T-helper 9 cell (primary cell): ENCODE measurements at places on chromosomes 2 and 18.

- peak; percentile 25 for DNase-seq
These were observed at the start of gene TANC1 for GRCh38 chr2:158968396-158969161. TSS of gene TANC1 (plus strand) at chr2:158968640. CDS start at chr2:159065911, 97,271 bp downstream.

GRCh38 chr2:125837611-125838010 is 818.3 kb upstream of the GYPC start:
- DNase-seq, result no peak

DNA sequence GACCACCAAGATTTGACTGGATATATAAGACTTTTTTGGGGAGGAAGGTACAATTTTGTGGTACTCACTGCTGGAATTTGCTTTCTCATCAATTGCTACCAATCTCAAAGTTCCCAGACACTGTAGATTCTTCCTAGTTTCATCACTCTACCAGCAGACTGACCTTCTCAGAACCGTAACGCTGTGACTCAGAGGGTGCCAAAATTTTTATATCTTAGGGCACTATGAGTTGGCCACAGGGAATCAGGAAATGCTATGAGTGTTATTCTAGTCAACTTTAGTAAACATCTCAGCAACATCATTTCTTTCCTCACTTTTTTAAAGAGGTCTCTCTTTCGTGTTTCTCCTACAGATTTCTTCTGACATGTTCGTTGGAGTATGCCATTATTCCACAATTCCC is 499.0 kb downstream of the TMX3 start:
- no peak for DNase-seq

- DNase-seq, result no peak
These were observed 16.0 kb downstream of the TMEM177 start for GRCh38 chr2:119694845-119695521.

DNA sequence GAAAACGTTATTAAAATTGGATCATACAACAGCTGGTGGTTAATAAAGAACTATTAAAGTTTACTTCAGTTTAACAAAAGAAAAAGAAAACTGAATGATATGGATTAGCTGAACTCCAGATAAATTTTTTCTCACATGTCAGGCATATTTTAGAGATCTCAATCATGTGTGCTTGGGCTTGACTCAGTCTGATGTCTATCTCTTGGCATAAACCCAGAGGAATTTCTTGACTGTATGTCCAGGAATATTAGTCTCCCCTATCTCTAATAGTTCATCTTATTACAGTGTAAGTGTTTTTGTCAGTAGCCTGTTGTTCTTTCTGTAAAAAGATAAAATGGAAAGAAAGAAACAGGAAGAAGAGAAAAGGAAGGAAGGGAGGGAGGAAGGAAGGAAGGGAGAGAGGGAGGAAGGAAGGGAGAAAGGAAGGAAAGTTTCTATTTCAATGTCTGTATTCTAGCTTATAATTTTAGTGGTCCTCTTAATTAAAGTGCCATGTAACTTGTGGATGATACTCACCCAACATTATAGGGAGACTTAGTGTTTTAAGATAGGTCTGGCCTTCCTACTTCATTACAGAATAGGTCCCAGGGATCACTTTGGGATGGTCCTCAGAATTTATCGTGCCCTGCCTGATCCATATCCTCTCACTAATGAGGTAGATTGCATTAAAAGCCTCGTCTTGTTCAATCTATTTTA is 99.7 kb upstream of the UGP2 start:
- DNase-seq, result no peak

DNA sequence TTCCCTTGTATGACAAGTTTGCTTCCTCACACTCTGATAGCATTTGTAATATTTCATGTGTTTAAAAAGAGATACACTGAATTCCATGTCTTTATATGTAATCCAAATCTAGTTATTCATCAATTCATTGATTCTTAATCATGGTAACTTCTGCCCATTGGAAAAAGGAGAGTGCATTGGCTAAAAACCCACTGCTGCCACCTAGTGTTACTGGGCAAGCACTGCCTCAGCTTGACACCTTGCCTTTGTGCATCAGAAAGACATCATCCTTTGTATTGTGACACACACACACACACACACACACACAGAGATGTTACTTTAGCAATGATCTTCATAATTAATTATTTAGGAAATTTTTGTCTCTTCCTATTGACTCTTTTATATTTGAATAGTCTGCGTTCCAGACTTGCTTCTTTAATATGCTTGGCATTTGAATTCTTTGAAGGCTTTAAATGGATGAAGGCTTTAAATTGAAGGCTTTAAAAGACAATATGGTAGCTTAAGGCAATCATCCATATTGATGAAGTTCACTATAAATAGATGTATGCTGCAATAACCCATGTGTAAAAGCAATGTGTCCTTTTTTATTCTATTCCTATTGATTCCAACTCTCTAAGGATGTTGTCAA is 414.2 kb upstream of the CHST9 start:
- no peak for DNase-seq

DNA sequence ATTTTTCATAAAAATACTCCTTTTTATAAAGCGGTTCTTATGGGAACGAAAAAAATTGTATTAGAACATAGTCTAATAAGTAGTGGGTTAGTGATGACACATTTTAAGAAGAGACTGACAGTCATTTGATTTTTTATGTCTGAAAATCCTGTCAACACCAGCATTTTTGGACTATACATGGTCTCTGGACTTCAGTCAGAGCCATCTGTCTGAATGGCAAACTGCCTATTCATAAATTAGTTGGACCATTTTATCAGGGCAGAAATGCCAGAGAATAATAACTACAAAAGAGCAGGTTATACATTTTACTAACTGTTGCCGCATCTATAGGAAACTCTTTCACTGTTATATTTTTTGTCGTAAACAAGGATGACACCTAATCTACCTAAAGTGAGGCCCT is 437.6 kb downstream of the ZNF804A start:
- DNase-seq, result no peak

- no peak for DNase-seq
These were observed 384.5 kb upstream of the MMADHC start for GRCh38 chr2:149972066-149972465.

GRCh38 chr2:199777916-199778315 is 73.1 kb downstream of the FTCDNL1 start:
- DNase-seq, result no peak

DNA sequence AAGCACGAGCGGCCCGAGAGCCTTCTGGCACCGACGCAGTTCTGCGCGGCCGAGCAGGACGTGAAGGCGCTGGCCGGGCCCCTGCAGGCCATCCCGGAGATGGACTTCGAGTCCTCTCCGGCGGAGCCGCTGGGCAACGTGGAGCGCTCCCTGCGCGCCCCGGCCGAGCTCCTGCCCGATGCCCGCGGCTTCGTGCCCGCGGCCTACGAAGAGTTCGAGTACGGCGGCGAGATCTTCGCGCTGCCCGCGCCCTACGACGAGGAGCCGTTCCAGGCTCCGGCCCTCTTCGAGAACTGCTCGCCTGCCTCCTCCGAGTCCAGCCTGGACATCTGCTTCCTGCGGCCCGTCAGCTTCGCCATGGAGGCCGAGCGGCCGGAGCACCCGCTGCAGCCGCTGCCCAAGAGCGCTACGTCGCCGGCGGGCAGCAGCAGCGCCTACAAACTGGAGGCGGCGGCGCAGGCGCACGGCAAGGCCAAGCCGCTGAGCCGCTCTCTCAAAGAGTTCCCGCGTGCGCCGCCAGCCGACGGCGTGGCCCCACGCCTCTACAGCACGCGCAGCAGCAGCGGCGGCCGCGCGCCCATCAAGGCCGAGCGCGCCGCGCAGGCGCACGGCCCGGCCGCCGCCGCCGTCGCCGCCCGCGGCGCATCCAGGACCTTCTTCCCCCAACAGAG is 70.4 kb downstream of the ARHGEF33 start:
- DNase-seq, result peak; percentile 37

GRCh38 chr2:215811409-215812345 is 201.7 kb downstream of the MREG start:
- DNase-seq, result no peak
